AG09309 (cell line): ENCODE measurements at places on chromosomes 12 and 14.

GRCh38 chr12:24562771-24563431 is 386.0 kb downstream of the BCAT1 start:
- DNase-seq: no peak

DNA sequence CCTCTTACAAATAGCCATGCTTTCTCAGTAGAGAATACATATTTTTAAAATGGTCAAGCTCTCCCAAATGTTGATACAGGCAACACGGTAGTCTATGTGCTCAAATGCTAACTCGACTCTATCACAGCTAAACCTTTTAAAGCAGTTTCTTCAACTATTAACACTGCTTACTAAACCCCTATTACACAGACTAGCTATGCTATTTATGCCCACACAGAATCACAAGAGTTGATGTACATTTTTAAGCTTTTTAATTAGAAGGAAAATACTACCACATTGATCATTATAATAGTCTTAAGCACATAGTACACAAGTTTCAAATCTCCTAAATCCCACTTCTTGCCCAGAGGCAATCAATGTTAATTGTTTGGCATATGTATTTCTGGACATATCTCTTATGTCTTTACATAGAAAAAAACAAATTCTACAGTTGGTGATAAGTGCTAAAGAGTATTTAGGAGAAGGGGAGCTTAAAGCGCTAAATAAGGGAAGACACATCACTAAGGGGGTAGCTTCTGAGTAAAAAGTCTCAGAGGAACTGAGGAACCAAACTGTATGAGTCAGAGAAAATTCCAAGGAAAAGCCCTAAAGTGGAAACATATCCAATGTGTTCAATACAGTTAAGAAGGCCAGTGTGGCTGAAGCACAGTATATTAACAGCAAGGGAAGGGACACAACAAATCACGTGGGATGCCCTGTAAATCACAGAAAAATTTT is 13.7 kb downstream of the HNRNPC start:
- DNase-seq: no peak

- no peak for DNase-seq
Measured at GRCh38 chr14:101478796-101479410, 82.4 kb upstream of the DIO3 start.

- DNase-seq: no peak
Measured at GRCh38 chr12:84986586-84986985, 49.5 kb downstream of the TSPAN19 start.

GRCh38 chr12:19171731-19172130 is 42.2 kb downstream of the PLEKHA5 start:
- DNase-seq: no peak

GRCh38 chr12:103901518-103902173 is 28.6 kb upstream of the HSP90B1 start:
- no peak for DNase-seq

DNA sequence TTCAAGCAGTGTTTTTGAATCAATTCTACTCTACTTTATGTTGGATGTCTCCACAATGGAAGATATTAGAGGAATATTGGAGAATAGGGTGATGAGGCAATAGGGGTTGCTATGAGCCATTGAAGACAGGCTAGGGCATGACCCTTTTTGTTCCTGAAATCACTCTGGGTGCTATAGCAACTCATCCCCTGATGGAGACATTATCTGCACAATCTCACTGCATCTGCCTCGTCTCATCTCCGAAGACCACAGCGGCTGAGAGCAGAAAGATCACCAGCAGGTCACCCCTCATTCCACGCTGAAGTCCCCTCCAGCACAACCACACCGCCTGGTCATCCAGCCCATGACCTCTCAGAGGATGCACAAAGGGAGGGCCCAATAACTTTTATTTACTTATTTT is 150.4 kb upstream of the TMEM132C start:
- no peak for DNase-seq

DNA sequence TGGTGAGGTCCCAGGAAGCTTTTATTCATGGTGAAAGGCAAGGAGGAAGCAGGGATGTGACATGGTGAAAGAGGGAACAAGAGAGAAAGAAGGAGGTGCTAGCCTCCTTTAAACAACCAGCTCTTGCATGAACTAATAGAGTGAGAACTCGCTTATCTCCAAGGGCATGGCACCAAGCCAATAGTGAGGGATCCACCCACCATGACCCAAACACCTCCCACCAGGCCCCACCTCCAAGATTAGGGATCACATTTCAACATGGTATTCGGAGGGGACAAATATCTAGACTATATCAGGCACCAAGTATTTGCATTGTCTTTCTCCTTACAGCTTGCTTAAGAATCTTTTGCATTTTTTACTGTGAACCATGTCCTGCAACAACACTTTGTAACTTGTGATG is 91.9 kb upstream of the DHRS4 start:
- no peak for DNase-seq

DNA sequence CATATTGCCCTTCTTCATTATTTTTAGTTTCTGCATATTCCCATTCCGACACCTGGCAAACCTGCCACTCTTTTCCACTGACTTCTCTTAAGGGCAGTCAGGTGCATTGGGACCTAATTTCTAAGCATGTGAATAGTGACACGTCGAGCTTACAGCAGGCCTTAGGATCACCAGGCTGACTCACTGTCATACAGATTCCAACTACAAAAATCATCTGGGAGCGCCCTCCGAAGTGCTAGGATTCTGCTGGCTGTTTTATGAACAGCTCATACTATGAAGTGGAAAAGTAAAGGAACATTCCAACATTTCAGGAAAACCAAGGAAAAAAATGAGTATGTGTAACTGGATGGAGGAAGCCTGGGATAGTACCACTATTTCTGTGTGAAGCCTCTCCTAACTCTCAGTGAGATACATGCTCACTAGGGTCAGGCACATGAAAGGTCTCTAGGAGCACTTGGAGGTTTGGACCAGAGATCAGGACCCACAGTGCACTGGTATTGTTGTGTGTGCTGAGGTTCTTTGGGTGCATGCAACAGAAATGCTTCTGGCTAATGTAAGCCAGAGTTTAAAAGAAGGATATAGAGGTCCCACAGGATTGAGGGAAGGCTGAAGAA is 257.4 kb downstream of the ZFP36L1 start:
- peak; percentile 76 for DNase-seq

DNA sequence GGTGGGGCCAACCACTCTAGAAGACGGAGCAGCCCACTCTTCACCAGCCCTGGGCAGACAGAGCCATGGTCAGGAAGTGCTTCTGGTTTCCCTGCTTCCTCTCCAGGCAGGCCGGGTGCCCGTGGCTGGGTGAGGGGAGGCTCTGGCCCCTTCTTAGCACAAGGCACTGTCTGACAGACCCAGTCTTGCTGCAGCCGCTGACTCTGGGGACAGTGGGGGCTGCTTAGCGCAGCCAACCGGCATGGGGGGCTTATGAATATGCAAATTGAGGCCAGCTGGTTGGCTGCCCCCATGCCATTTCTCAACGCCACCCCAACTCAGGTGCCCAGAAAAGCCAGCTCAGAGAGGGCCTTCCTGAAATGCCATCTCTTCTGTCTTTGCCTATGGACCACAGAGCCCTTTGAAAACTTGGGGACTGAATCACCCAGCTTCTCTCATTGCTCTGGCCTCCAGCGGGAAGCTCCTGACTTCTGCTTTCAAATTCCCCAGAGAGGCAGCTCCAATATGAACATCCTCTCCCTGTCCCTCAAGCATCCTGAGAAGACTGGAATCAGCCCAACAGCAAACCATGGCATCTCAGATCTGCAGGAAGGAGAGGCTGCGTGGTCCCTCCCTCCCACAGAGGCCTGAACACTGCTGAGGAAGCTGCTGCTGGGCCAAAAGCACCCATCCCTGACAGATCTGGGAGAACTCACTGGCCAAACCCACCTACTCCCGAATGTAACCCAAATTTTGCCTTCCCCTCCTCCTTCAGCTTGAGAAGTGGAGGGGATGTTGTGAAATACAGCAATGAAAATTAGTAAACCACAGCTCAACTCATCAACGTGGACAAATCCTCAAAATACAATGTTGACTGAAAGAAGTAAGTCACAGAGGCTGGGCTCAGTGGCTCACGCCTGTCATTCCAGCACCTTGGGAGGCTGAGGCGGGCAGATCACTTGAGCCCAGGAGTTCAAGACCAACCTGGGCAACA is at the start of gene PROX2:
Gene PROX2, minus strand, starts transcription at position 205 of the 973 bp plus-strand sequence. CDS start 12,311 bp downstream, outside the sequence.
- no peak for DNase-seq

DNA sequence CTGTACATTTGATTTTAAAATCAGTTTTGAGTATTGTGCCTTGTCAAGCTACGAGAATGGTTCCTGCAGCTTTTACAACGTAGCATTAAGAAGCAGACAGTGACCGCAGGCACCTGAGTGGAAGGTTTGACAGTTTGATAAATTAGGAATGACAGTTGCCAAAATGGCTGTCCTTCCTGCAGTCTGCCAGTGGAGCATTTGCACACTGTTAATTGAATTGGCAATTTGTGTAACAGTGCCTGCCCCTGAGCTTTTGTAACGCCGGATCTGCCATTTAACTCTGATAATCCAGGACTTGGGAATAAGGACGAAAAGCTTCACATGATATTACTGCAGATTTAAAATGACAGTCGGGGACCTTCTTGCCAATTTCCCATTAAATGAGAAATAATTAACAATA is 385.3 kb downstream of the NPAS3 start:
- DNase-seq: no peak

- DNase-seq: no peak
Measured at GRCh38 chr14:36317650-36318049, 2.8 kb downstream of the MBIP start.

DNA sequence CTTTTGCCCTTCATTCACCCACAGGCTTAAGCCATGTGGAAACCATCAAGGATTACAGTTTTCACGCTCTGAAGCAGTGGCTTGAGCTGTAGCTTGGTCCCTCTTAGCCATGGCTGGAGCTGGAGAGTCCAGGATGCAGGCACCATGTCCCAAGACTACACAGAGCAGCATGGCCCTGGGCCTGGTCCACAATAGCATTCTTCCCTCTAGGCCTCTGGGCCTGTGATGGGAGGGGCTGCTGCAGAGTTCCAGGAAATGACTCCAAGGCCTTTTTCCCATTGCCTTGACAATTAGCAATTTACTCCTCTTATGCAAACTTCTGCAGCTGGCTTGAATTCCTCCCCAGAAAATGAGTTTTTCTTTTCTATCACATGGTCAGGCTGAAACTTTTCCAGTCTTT is 211.3 kb downstream of the RERGL start:
- no peak for DNase-seq

DNA sequence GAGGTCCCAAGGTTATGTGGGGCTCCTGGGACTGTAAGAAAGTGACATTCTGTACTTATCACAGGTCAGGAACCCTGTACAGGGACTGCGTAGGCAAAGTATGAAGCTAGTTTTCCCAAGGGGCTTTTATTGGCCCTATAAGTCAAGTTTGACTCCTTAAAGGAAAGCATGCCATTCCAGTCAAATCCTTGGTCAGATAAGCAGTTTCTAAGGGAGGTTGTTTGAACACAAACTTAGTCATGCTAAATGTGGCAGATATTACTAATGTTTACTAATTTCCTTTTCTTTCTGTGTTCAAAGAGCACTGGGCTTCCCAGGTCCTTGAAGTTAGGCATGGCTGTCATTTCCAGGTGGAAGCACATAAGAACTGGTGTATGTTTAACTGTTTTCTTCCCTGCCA is 472.4 kb downstream of the ATP23 start:
- no peak for DNase-seq
